ENCODE measurements at places on chromosomes 1 and 21.
A peak's percentile ranks its signal among the peaks of the same experiment; 100 is the strongest.

- no peaks in the 10 kb centered on the region for H3K4me1 ChIP-seq
- no peak overlapping the region for H3K4me3 ChIP-seq
- no peaks in the 10 kb centered on the region for H3K27me3 ChIP-seq
- no peaks in the 10 kb centered on the region for H3K36me3 ChIP-seq
- no peak for DNase-seq
Observed at GRCh38 chr1:115156826-115157468, 67.6 kb upstream of the TSPAN2 start.

- no peaks in the 10 kb centered on the region for H3K27me3 ChIP-seq
- H3K4me1 ChIP-seq, result no peaks in the 10 kb centered on the region
- no peak for DNase-seq
- H3K4me3 ChIP-seq, result no peak overlapping the region
- H3K36me3 ChIP-seq, result no peaks in the 10 kb centered on the region
Observed at GRCh38 chr21:34690793-34691175, 22.0 kb downstream of the CLIC6 start.

GRCh38 chr1:66549017-66549416 lies 15.1 kb downstream of the SGIP1 start:
- H3K27ac ChIP-seq, result no peak overlapping the region
- no peaks in the 10 kb centered on the region for H3K27me3 ChIP-seq
- H3K4me3 ChIP-seq, result no peak overlapping the region
- no peak for DNase-seq

DNA sequence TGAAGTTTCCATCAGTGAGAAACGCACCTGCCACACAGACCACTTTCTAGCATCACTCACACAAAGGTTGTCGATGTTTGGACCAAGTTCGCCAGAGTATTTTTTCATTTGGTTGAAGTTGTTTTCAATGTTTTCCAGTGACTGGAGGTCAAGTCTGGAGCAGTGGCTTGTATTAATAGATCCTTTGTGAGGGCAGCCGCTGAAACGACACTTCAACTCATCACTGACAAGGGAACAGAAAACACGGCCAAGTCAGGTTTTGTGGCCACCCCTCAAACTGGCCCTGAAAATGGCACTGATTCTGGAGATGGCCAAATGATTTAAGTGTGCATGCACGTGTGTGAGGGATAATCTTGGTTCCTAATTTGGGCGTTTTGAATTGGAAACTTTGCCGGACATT lies 675.6 kb downstream of the SMYD3 start:
- no peak overlapping the region for H3K27ac ChIP-seq
- peaks cover 4% of the 10 kb centered on the region for H3K36me3 ChIP-seq
- H3K4me3 ChIP-seq, result no peak overlapping the region
- no peak for DNase-seq
- no peaks in the 10 kb centered on the region for H3K27me3 ChIP-seq

- DNase-seq, result no peak
- no peak overlapping the region for H3K4me3 ChIP-seq
- H3K4me1 ChIP-seq, result no peaks in the 10 kb centered on the region
- H3K27ac ChIP-seq, result no peak overlapping the region
- H3K27me3 ChIP-seq, result no peaks in the 10 kb centered on the region
Observed at GRCh38 chr1:185016880-185017279, 28.5 kb upstream of the RNF2 start.

GRCh38 chr1:231337043-231337471 lies 595 bp downstream of the EXOC8 start:
- peaks cover 46% of the 10 kb centered on the region for H3K4me1 ChIP-seq
- peaks cover 9% of the 10 kb centered on the region for H3K36me3 ChIP-seq
- peak overlapping the region; percentile 99 for H3K27ac ChIP-seq
- no peaks in the 10 kb centered on the region for H3K27me3 ChIP-seq

DNA sequence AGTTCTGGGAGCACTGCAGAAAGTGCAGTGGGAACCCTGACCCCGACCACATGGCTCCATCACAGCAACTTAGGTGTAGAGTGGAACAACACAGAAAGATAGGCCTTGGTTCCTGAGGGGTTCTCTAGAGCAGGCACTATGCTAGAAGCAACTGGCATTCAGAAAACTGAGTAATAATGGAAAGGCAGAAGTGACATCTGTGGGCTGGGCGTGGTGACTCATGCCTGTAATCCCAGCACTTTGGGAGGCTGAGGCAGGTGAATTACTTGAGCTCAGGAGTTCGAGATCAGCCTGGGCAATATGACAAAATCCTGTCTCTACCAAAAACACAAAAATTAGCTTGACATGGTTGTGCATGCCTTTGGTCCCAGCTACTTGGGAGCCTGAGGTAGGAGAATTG lies 5.3 kb downstream of the MRPS15 start:
- no peaks in the 10 kb centered on the region for H3K27me3 ChIP-seq
- H3K27ac ChIP-seq, result no peak overlapping the region
- peaks cover 37% of the 10 kb centered on the region for H3K36me3 ChIP-seq
- H3K4me3 ChIP-seq, result no peak overlapping the region
- no peak for DNase-seq
- H3K4me1 ChIP-seq, result peaks cover 16% of the 10 kb centered on the region

GRCh38 chr21:42079939-42080787 lies 9.0 kb downstream of the UMODL1 start:
- no peak overlapping the region for H3K27ac ChIP-seq
- H3K4me1 ChIP-seq, result peaks cover 15% of the 10 kb centered on the region

GRCh38 chr1:170866646-170867045 lies 68.7 kb upstream of the MROH9 start:
- H3K27me3 ChIP-seq, result no peaks in the 10 kb centered on the region
- no peak overlapping the region for H3K27ac ChIP-seq
- no peak for DNase-seq
- no peaks in the 10 kb centered on the region for H3K36me3 ChIP-seq
- H3K4me1 ChIP-seq, result no peaks in the 10 kb centered on the region

DNA sequence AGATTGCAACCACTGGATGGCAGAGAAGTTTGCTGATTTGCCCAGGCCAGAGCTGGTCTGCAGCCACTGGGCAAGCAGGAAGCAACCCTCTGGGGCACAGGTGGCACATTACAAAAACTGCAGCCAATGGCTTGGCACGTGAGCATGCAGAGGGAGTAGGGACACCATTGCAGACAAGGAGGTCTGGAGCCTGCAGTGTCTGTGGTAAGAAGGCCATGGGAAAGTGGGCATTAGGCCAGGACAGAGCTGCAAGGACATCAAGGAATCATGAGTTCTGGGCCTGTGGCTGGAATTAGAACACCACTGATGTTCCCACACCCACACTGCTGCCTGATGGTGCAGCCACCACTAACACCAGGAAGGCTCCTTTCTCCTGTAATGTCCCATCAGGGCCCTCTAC lies 113.0 kb downstream of the TSEN15 start:
- no peak for DNase-seq
- no peak overlapping the region for H3K27ac ChIP-seq
- no peaks in the 10 kb centered on the region for H3K4me1 ChIP-seq

GRCh38 chr1:244614113-244614836 lies 38.7 kb upstream of the DESI2 start:
- no peak overlapping the region for H3K4me3 ChIP-seq
- no peaks in the 10 kb centered on the region for H3K4me1 ChIP-seq
- no peak for DNase-seq
- H3K27me3 ChIP-seq, result no peaks in the 10 kb centered on the region

- H3K27me3 ChIP-seq, result peaks cover 3% of the 10 kb centered on the region
- peaks cover 12% of the 10 kb centered on the region for H3K4me1 ChIP-seq
- no peaks in the 10 kb centered on the region for H3K36me3 ChIP-seq
- no peak for DNase-seq
- no peak overlapping the region for H3K4me3 ChIP-seq
Observed at GRCh38 chr1:40782371-40782956, 1.1 kb upstream of the KCNQ4 start.

GRCh38 chr1:31222176-31222575 lies 17.5 kb downstream of the NKAIN1 start:
- no peaks in the 10 kb centered on the region for H3K4me1 ChIP-seq
- H3K27me3 ChIP-seq, result no peaks in the 10 kb centered on the region

DNA sequence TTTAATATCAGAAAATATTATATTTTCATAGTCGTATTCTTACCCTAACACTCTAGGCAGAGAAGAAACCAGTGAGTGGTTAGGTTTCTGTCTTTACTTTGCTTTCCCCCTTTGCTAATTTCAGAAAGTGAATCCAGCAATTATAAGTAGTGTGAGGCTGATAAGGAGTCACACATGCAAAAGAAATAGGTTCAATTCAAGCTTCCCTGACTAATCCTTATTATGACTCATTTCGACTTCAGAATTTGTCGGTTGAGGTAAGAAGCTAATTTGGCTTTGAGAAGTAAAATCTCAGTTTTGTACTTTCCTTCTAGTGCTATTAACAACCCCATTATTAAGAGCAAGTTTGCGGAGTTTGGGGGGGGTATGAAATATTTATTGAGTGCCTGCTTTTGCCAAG lies 22.4 kb downstream of the ESRRG start:
- DNase-seq, result no peak
- H3K27ac ChIP-seq, result no peak overlapping the region
- no peak overlapping the region for H3K4me3 ChIP-seq
- H3K27me3 ChIP-seq, result no peaks in the 10 kb centered on the region

DNA sequence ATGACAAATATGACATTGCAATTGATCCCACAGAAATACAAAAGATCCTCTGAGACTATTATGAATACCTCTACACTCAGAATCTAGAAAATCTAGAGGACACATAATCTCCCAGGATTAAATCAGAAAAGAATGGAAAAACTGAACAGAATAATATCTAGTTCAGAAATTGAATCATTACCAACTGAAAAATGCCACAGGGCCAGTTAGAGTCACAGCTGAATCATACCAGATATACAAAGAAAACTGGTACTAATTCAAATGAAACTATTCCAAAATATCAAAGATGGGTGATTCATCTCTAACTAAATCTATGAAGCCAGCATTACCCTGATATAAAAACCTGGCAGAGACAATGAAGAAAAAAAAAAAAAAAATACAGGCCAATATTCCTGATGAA lies 149.3 kb downstream of the BRINP3 start:
- no peaks in the 10 kb centered on the region for H3K27me3 ChIP-seq
- no peaks in the 10 kb centered on the region for H3K36me3 ChIP-seq
- no peak for DNase-seq
- no peak overlapping the region for H3K4me3 ChIP-seq
- no peaks in the 10 kb centered on the region for H3K4me1 ChIP-seq

- DNase-seq, result no peak
- no peaks in the 10 kb centered on the region for H3K36me3 ChIP-seq
- no peak overlapping the region for H3K27ac ChIP-seq
- H3K4me3 ChIP-seq, result no peak overlapping the region
- H3K27me3 ChIP-seq, result no peaks in the 10 kb centered on the region
Observed at GRCh38 chr1:68542586-68542985, 45.7 kb upstream of the DEPDC1 start.

GRCh38 chr1:111754984-111755330 lies 744 bp upstream of the DDX20 start:
- DNase-seq, result no peak
- H3K4me1 ChIP-seq, result peaks cover 14% of the 10 kb centered on the region
- H3K27me3 ChIP-seq, result no peaks in the 10 kb centered on the region
- H3K4me3 ChIP-seq, result peak overlapping the region; percentile 72

Measured in B cell (primary cell).